ENCODE measurements at places on chromosomes 5 and 9. TPM values are rescaled to one million over a fixed set of nuclear protein-coding genes. Genes with fewer than 3 reads are reported as not detected.

GRCh38 chr9:82320566-82320965 is 332.0 kb downstream of the SPATA31D1 start:
- DNase-seq, result no peak

Gene TAF11L13
- total RNA-seq, result not detected

Gene ARID3C
- not detected for total RNA-seq

DNA sequence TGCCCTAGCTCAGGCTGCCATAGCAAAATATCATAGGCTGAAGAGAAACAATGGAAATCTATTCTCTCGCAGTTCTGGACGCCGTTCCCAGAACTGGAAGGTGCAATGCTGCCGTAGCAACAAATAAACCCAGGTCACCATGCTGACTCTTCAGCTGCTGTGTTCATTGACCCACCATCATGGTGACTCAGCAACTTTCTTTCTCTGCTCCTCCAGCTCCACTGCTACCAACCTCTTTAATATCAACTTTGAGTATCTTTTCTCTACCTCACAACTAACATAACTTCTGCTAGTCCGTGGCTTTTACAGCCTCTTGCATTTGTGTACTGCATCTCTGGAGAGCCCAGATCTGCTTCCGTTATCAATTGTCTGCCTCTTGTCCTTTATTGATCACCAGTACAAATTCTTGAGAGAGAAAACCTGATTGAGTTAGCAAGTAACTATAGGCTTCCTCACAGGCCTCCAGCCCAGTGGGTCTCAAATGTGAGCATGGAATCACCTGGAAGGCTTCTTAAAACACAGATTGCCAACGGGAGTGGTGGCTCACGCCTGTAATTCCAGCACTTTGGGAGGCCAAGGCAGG is 47.3 kb upstream of the SLC30A5 start:
- no peak for DNase-seq

- DNase-seq, result no peak
These were observed 337.7 kb upstream of the TRPC7 start for GRCh38 chr5:136703036-136703435.

Gene PAEP
- not detected for total RNA-seq

Measured in skin of body (tissue), 3 donors.